ENCODE measurements at places on chromosomes 11 and 22.

DNA sequence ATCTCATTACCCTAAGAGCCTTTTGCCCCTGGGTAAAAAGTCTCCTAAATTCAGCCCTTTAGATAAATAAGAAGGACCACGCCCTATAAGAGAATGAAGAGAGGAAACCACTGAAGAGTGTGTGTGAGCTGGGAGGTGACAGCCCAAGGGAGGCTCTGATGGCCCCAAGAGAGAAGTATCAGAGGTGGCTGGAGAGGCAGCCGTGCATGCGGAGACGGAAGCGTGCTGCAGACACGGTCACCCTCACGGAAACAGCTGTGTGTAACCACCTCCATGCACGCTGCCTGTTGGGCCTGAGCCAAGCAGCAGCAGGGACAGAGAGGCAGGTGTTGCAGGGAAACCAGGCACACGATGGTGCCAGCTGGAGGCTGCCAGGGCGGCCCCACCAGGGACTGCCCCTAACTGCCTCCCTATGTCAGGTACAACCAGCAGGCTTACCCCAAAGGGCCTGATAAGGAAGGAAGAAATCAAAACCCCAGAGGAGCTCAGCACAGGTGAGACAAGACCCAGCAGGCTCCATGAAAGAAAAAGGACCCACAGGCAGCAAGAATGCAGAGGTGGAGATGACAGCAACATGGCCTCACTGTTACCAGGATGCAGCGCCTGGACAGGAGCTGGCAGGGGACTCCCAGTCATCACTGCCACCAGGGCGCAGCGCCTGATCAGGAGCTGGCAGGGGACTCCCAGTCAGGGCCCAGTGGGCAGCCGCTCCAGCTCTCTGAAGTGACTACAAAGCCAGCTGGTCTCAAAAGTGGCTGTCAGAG is 7.8 kb downstream of the LARGE2 start:
- no peak overlapping the region for H3K4me3 ChIP-seq
- DNase-seq = no peak
- no peaks in the 10 kb centered on the region for H3K4me1 ChIP-seq

DNA sequence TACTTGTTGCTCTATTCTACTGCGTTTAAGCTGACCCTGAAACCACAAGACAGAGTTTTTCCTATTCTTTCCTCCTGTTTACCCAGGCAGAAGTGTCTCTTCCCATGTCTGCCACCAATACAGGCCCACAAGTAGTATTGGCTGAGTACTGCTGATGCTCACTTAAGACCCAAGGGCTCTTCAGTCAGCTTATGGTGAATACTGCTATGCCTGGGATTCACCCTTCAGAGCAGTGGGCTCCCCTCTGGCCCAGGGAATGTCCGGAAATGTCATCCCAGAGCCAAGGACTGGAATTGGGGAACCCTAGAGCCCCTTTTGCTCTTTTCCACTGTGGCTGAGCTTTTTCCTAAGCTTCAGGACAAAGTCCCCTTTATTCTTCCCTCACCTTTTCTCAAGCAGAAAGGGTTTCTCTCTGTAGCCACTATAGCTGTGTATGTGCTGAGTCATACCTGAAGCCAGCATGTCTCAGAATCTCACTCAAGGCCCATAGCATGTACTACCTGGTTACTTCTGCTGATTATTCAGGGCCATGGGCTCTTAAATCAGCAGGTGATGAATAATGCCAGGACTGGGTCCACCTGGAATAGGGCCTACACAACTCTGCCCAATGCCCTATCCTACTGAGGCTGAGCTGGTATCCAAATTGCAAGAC is 745.8 kb upstream of the ANO5 start:
- H3K36me3 ChIP-seq = no peaks in the 10 kb centered on the region
- DNase-seq = no peak
- no peaks in the 10 kb centered on the region for H3K4me1 ChIP-seq
- H3K27ac ChIP-seq = no peak overlapping the region

DNA sequence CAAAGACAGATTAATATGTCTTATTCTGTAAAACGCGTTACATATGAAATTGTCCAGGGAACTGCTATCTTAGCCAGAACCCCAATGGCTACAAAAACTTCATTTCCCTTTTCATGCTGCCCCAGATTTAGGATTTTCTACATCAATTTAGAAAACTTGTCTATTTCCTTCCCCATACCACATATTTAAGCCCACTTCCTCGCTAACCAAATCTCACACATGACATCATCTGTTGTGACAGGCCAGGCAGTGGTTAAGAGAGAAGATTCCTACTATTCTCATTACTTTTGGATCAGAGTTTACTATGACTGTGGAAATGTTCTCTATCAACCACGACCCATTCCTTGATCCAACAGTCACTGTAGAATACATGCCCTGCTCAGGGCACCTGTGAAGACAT is 15.9 kb downstream of the CCDC82 start:
- no peaks in the 10 kb centered on the region for H3K4me1 ChIP-seq
- no peaks in the 10 kb centered on the region for H3K27me3 ChIP-seq
- DNase-seq = no peak
- H3K27ac ChIP-seq = no peak overlapping the region

DNA sequence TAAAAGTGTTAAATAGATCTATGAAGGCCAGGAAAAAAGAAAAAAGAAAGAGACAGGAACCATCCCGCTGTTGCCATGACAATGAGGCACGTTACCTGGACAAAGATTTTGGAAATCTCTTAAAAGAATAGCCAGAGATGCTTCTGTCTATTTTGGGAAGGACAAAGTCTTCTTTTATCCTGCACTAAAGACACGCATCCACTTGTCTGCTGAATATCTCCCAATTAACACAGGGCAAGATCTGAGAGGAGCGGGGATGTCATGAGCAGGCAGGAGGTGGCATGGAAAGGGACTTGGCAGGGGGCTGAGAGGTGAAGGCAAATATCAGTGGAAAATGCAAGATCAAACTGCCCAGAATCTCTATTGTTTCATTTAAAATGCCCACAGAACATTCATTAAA is 153.8 kb upstream of the BLID start:
- H3K4me3 ChIP-seq = no peak overlapping the region
- DNase-seq = no peak
- H3K36me3 ChIP-seq = no peaks in the 10 kb centered on the region

DNA sequence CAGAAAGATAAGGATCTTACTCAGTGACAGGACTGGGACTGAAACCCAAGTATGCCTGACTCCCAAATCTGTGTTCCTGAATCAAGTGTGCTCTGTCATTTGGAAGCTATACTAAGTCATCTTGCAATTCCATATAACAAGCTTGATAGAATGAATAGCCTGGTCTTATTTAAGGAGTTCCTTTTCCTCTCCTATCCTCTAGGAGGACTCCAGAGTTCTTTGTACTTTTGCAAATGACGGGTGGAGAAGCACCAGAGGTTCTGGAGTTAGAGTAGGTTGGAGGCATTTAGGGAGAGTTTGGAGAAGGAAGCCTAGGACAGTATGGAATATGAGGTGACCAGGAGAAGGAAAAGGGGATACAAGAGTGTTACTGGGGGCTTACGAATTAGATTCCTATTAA is 92.9 kb upstream of the RCN1 start:
- DNase-seq = no peak
- no peak overlapping the region for H3K27ac ChIP-seq
- no peaks in the 10 kb centered on the region for H3K27me3 ChIP-seq
- H3K4me3 ChIP-seq = no peak overlapping the region

DNA sequence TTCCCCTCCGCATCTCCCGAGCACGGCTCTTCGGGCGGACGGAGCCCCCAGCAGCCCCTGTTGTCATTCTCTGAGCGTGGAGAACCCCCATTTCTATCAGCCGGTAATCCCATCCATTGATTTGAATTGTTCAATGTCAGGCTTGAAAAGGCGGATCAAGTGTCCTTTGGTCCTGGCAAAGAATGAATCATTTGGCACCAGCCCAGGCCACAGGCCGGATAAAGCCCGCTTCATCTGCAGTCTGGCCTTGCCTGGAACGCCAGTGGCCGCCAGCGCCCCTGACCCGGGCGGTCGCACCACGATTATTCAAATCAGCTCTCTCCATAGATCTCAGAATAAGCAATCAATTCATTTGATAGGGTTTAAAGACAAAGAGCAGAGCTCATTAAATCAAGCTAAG is 188.9 kb downstream of the BRD1 start:
- no peaks in the 10 kb centered on the region for H3K27me3 ChIP-seq
- H3K27ac ChIP-seq = no peak overlapping the region
- H3K4me3 ChIP-seq = no peak overlapping the region
- no peaks in the 10 kb centered on the region for H3K4me1 ChIP-seq
- DNase-seq = no peak
- no peaks in the 10 kb centered on the region for H3K36me3 ChIP-seq

DNA sequence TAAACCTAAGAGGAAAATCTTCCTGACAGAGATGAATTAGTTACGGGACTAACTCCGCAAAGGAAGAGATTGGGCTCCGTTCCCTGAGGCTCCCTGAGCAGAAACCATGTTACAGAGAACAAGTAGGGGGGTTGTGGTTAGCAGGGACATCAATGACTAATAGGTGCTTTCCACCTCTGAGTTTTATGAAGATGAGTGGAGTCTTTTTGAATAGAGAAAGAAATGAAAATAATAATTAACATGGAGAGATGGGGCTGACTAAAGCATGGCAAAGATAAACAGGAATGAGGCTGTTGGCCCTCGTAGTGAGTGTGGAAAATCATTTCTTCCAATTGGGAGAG is 47.5 kb upstream of the PICALM start:
- no peak overlapping the region for H3K4me3 ChIP-seq
- no peaks in the 10 kb centered on the region for H3K27me3 ChIP-seq
- H3K4me1 ChIP-seq = no peaks in the 10 kb centered on the region
- no peak for DNase-seq

GRCh38 chr11:84243629-84244263 is 957.6 kb upstream of the CCDC90B start:
- no peaks in the 10 kb centered on the region for H3K27me3 ChIP-seq
- H3K27ac ChIP-seq = peak overlapping the region; percentile 33
- no peak for DNase-seq
- H3K4me1 ChIP-seq = peaks cover 4% of the 10 kb centered on the region
- H3K4me3 ChIP-seq = no peak overlapping the region

GRCh38 chr11:20022363-20023081 is 137.8 kb downstream of the DBX1 start:
- DNase-seq = peak; percentile 55
- peak overlapping the region; percentile 52 for H3K4me3 ChIP-seq
- H3K4me1 ChIP-seq = peaks cover 5% of the 10 kb centered on the region
- H3K27me3 ChIP-seq = no peaks in the 10 kb centered on the region

DNA sequence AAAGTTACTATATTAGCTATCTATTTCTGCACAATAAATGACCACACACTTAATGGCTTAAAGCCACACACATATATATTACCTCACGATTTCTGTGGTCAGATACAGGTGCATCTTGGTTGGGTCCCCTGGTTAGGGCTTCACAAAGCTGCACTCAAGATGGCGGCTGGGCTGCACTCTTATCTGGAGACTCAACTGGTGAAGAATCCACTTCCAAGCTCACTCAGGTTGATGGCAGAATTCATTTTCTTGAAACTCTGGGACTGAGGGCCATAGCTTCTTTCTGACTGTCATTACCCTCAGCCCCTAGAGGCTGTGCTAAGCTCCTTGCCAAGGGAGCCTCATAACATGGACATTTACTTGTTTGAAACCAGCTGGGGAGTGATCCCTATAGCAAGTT is 5.1 kb upstream of the MS4A10 start:
- no peak for DNase-seq
- H3K4me1 ChIP-seq = no peaks in the 10 kb centered on the region
- H3K36me3 ChIP-seq = no peaks in the 10 kb centered on the region
- no peak overlapping the region for H3K4me3 ChIP-seq
- H3K27me3 ChIP-seq = no peaks in the 10 kb centered on the region
- no peak overlapping the region for H3K27ac ChIP-seq

DNA sequence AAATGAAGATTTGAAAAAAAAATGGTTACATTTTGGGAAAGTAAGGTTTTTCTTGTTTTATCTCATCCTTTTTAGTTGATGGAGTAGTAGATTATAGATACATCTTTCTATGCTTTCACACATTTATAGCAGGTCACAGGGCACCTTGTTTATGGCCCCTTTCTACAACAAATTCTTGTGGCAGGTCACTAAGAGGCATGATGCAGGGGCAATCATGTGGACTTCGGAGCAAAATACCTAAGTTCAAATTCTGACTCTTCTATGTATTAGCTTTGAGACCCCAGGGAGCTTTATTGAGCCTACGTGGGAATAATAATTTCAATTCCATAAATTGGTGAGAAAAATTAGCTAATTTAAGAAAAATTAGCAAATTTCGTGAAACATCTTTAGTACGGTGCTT is 177.4 kb downstream of the DSCAML1 start:
- DNase-seq = no peak
- H3K4me3 ChIP-seq = no peak overlapping the region
- H3K27me3 ChIP-seq = no peaks in the 10 kb centered on the region
- no peaks in the 10 kb centered on the region for H3K4me1 ChIP-seq
- H3K36me3 ChIP-seq = no peaks in the 10 kb centered on the region

DNA sequence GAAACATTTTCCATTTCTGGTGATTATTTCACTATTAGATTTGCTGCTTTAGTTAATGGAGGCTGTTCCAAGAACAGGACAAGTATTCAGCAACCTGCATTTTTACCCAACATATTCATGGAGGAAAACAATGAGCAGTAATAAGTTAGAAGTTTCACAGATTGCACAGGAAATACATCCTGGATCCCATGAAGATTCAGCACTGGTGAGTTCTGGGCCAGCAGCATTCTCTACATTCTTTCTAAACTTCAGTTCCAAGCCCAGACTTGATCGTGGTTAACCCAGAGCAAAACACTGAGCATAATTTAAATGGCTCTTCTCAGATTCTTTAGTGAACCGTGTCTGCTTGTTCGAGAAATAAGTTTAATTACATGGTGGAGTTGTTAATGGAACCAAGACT is 3.8 kb downstream of the FJX1 start:
- H3K4me3 ChIP-seq = no peak overlapping the region
- H3K27me3 ChIP-seq = no peaks in the 10 kb centered on the region
- no peak overlapping the region for H3K27ac ChIP-seq
- H3K4me1 ChIP-seq = no peaks in the 10 kb centered on the region

DNA sequence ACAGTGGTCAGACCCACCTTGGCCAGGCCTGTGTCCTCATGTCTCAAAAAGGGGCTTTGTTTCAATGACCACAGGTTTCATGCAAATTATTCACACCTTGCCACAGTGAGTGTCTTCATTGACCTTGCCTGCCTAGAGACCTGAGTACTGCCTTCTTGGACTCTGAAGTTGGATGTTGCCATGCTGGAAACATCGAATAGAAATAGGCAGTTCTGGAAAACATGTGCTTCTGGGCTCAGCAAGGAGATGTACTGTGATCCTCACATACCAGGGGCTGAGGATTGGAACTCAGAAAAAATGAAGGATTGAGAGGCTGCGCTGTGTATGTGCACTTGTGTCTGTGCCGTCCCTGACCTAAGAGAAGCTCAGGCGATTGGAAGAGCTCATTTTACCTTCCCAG is 9.6 kb upstream of the NRIP3 start:
- H3K27me3 ChIP-seq = no peaks in the 10 kb centered on the region
- no peak overlapping the region for H3K27ac ChIP-seq
- H3K4me1 ChIP-seq = no peaks in the 10 kb centered on the region
- no peak overlapping the region for H3K4me3 ChIP-seq
- no peaks in the 10 kb centered on the region for H3K36me3 ChIP-seq
